Stimulated activated CD4-positive, alpha-beta T cell treated with anti-CD3 and anti-CD28 coated beads, TNF-alpha, amount 100 ng/mL, for 1 hour (primary cell): ENCODE measurements at places on chromosomes 3 and 15.

DNA sequence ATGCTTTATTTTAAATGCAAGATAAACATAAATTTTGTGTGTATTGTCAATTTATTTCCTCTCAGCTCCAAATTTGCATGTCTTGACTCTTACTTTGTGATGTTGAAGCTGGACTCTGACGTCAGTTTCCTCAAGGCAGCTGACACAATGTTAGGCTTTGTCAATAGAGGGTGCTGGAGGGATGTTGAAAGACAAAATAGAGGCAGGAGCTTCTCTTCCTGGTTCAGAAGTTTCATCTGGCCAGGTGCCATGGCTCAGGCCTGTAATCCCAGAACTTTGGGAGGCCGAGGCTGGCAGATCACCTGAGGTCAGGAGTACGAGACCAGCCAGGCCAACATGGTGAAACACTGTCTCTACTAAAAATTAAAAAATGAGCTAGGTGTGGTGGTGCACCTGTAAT is 408.6 kb downstream of the GBE1 start:
- DNase-seq, result no peak

GRCh38 chr3:182621435-182622240 is 171.7 kb upstream of the ATP11B start:
- DNase-seq, result no peak

GRCh38 chr15:94366781-94367180 is 135.4 kb downstream of the MCTP2 start:
- DNase-seq, result no peak

- DNase-seq, result no peak
Observed at GRCh38 chr3:46835054-46835453, 28.2 kb downstream of the MYL3 start.

- no peak for DNase-seq
Observed at GRCh38 chr3:143786219-143787191, 61.8 kb downstream of the SLC9A9 start.

GRCh38 chr15:76192715-76193114 is 118.6 kb downstream of the ETFA start:
- no peak for DNase-seq

- no peak for DNase-seq
Observed at GRCh38 chr3:149566292-149566975, 91.4 kb downstream of the WWTR1 start.

- no peak for DNase-seq
Observed at GRCh38 chr15:25543196-25543595, 104.4 kb upstream of the UBE3A start.

DNA sequence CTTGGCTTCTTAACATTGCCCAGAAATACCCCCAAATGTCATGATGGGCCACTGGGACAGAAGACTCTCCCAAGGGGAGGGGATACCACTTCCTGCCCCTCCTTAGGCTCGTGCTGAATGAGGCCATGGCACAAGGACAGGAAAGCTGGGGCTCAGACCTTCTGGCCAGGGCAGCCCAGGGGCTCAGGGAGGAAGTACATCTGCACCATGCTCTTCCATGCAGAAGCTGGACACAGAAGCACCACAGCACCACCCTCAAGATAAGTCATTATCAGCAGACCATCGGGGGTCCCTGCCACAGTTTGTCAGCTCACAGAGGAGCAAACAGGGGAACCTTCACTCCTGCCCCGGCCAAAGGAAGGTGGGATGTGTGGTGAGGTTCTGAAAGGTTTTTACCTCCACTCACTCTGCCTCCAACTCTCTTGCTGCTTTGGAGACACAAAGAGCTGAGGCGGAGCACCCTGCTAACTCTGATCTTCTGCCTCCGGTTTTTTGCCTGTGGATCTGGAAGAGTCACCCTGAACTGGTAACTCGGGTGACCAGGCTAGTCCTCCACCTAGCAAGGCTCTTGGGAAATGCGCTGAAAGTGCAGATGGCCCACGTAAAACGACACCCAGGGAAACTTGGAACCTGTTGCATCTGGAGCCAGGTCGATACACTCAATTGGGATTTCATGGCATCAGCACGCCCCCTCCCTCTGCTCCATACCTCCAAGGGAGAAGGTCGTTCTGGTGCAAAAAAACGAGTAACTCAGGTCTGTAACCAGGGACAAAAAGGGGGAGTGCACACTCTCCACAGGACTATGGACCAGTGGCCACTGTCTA is 8.3 kb downstream of the BMF start:
- no peak for DNase-seq

- DNase-seq, result no peak
Observed at GRCh38 chr3:154149286-154149685, 28.1 kb downstream of the ARHGEF26 start.

GRCh38 chr3:8784676-8785435 is 15.4 kb upstream of the OXTR start:
- no peak for DNase-seq

GRCh38 chr3:119236756-119237155 is 3.9 kb downstream of the B4GALT4 start:
- DNase-seq, result no peak

- DNase-seq, result no peak
Observed at GRCh38 chr3:27208961-27209616, 160.1 kb downstream of the NEK10 start.

DNA sequence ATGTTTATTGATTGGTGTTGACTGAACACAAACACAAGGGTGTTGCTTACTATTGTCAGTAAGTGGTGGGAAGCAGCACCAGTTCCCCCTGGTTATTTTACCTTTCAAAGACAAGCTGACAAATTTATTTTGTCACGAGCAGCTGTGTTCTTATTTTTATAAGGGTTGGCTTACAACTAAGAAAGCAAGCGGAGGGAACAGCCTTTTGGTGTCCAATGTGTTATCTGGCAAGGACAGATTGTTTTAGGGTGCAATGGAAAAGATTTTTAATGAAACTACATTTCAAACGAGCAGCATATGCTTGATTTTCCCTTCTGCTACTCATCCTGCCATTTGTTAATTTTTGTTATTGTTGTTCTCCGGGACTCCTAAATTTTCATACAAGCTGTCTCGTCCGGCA is 920.6 kb upstream of the CFAP20DC start:
- DNase-seq, result no peak

DNA sequence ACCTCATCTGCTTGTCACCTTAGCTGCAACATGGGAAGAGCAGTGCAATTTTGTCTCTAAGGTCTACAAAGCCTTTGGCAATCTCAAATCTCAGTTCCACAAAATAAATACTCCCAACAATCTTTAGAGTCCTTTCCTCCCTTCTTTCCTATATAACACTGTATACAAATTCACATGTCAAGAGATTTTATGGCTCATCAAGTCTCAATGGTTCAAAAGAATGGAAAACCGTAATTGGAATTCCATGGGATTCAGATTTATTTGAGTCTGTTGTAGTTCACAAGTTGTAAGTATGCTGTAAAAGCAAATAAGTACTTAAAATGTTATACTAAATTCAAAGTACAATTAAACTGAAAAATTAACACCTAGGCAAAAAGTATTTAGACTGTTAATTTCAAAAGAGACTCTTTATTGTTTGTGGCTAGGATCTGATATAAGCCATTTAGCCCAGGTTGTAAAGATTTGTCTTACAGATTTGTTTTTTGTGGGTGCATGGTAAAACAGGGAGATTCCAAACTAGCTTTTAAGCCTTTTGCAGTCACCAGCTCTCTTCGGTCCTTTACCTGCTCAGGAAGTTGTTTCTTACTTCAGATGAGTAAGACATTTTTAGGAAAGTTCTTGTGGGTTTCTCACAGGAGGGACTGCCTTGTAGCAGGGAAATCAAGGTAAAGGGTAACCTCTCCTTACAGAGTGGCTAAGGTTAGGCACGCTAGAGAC is 50.1 kb downstream of the CMSS1 start:
- no peak for DNase-seq

DNA sequence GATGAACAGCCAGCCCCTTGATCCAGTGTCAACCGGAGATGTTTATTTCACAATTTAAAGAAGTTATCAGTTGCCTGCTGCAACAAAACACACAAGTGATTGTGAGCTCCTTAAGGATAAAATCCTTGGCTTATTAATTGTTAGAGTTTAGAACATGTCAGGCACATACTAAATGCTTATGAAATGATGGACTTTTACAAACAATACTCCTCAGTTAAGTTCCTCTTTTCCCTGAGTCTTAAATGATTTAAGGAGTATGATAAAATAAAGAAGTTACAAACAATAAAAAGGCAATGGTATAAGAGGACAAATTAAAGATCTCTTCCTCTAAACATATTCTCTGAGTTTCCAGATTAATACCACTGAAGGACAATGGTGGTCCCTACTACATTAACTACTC is 5.7 kb downstream of the GHSR start:
- no peak for DNase-seq

- DNase-seq, result no peak
Observed at GRCh38 chr3:184842433-184842832, 30.5 kb downstream of the VPS8 start.

DNA sequence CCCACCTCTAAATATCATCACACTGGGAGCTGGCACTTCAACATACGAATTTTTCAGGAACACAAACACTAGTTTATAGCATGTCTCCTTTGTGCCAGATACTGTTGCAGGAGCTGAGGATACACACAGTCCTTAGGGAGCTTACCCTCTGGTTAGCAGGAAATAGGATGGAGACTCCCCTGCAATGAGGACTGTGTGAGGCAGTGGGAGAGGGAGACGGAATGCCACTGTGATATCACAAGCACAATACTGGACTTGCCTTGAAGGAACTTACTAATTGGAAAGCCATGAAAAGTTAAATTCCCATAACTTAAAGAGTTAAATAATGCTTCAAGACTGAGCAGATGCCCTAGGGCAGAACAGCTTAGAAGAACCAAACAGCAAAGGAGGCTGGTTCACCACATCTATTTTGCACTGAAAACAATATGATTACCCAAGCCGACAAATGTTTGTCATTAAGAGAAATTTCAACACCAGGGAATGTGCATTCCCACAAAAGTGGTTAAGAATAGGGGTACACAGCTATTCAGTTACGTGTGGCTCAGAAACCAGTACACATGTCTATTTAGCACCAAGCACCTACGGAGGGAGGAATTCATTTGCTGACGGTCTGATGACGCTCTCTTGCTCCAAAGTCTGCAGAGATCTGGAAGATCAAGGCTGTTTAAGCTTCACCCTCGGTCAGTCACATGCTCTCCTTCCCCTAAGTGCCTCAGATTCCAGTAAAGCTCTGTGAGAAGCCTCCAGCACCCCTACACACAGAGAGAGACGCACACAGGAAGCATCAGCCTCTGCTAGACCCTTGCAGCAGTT is 5.2 kb downstream of the TBC1D2B start:
- DNase-seq, result no peak

- no peak for DNase-seq
Observed at GRCh38 chr3:11130385-11130784, 23.9 kb upstream of the HRH1 start.

- DNase-seq, result no peak
Observed at GRCh38 chr3:187252311-187252710, 39.2 kb downstream of the MASP1 start.

DNA sequence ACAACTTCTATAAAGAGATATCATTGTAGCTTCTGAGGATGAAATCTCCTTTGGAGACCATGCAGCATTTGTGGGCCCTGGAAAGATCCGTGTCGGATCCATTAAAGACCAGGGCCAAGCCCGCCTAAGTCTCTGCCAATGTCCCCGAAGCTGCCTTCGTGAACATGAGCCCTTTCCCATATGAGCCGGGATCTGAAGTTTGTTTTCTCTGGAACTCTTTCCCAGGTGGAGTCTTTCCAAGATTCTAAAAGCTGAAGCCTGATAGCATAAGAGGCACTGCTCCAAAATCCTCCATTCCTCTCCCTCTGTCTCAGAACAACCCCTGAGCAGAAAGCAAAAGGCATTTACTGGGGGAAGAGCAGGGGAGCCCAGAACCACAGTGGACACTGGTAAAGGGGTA is 274.6 kb downstream of the NTRK3 start:
- DNase-seq, result no peak

DNA sequence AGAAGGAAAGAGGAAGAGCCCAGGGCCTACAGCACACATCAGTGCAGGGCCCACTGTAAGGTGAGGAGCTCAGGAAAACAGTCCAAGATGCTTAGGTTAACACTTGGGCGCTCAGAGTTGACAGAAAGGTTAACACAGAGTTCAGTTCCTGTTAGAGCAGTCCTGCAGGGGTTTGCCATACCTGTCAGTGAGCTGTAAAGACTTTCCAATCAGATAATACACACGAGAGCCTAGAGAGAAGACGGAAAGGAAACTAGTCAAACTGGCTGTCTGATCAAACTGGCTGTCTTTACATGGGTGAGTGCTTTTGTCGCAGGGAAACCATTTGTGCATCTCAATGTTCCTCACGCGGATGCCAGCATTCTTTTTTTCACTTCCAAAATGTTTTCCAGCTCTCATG is 61.4 kb upstream of the ARHGEF26 start:
- DNase-seq, result no peak

DNA sequence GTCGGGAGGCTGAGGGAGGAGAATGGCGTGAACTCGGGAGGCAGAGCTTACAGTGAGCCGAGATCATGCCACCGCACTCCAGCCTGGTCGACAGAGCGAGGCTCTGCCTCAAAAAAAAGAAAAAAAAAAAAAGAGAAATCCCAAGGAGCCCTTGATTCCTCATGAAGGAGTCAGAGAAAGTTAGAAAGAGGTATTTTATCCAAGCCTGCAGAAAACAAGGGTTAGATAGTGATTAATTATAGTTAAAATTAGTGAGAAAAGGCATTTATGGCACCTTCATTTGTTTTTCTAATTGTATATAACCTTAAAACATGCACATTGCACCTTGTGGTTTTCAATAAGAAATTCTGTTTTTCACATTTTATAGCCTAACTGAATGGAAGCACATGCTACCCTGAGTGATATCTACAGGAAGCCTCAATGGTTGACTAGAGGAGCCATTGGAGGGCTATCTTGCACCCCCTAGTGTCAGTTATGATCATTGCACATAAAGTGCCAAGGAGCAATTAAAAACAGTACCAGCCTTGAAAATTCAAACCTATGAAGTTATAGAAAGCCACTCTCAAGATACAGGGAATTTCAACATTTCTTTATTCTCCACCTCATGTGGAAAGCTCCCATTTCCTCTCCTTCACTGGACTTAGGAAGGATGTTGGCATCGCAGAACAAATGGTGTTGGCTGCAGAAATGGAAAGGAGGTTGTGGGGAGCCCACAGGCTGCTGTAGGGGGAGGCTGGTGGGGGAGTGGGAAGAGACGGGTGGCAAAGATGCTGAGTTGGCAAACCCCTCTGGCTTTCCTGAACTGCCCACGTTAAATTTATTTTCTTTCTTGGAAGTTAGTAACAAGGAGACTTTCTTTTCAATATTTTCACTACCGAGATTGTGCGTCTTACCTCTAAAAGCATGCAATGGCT is 48.5 kb downstream of the ITGA11 start:
- DNase-seq, result peak; percentile 9

DNA sequence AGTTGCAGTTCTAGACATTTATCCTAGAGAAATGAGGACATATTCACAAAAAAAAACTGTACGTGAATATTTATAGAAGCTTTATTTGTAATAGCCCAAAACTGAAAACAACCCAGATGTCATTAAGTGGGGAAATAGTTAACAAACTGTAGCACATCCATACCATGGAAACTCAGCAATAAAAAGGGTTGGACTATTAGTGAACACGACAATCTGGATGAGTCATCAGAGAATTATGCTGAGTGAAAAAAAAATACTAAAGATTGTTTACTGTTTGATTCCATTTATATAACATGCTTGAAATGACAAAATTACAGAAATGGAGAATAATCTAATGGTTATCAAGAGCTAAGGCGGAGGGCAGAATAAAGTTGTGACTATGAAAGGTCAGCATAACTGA is 59.5 kb downstream of the CPA3 start:
- no peak for DNase-seq
